Endothelial cell (in vitro differentiated cells): ENCODE measurements at places on chromosomes 5 and 9. TPM values are rescaled to one million over a fixed set of nuclear protein-coding genes. Genes with fewer than 3 reads are reported as not detected.

- no peak for DNase-seq
These were observed 30.0 kb downstream of the PLPP7 start for GRCh38 chr9:131319486-131319885.

GRCh38 chr9:110072597-110073355 is 135.2 kb downstream of the C9orf152 start:
- no peak for DNase-seq

DNA sequence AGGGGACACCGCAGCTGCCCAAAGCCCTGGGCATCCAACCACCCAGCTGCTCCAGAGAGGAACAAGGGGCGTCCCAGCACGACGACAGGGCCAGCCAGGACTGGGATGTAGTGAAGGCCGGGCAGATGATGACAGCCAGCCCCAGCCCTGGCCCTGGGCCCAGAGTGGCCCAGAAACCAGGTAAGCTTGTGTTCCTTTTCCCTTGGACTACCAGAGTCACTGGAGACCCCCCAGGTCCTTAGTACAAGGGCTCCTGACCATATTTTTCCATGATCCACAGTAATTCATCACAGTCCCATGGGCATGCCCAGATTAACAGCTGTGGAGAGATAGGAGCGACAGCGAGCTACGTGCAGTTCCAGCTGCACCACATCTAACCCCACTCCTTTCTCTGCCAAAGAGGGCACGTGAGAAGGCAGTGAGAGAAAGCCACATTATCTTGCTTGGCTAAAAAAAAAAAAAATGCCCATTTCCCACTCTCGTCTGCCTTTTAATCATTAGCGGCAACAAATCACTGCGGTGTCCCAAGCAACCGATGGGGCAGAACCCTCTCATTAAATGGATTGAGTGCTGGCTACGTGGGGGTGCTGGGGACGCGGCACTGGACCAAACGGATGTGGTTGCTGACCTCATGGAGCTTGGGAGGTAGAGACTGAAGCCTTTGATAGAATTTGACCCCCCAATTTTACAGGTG is 21.7 kb upstream of the SYNPO start:
- DNase-seq, result no peak

GRCh38 chr5:173823721-173824567 is 64.2 kb upstream of the CPEB4 start:
- DNase-seq, result no peak

DNA sequence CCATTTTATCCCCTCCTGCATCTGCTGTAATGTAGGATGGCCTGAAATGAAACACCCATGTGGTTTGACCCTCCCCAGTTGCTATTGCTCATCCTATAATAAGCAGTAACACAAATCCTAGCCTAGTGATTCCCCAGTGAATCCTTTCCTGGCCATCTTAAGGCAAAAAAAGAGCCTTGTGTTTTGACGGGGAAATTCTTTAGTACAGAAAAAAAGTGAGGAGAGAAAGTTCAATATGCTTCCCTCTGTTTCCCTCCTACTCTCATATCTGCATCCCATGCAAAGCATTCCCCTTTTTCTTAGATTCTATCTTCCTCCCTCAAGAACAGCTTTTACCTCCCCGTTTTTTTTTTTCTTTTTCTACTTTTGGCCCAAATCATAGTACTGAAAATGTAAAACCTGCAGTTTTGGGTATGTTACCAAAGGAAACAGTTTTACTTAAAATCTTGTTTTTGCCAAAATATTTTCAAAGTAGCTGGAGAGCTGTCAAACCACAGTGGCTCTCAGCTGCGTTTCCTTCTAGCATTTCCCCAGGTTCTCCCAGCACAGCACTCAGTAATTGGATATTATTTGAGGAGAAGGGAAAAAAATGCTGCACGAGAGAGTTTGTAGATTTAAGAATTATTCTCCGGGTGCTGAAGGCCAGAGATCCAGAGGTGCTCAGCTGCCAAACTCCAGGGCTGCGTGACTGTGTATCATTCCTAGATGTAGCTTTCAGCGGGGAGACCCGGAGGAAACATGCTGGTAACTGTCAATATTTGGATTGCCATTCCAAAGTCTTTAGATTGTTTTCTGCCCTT is 321.4 kb downstream of the NPR3 start:
- no peak for DNase-seq

GRCh38 chr9:18129809-18130334 is 344.1 kb upstream of the ADAMTSL1 start:
- no peak for DNase-seq

DNA sequence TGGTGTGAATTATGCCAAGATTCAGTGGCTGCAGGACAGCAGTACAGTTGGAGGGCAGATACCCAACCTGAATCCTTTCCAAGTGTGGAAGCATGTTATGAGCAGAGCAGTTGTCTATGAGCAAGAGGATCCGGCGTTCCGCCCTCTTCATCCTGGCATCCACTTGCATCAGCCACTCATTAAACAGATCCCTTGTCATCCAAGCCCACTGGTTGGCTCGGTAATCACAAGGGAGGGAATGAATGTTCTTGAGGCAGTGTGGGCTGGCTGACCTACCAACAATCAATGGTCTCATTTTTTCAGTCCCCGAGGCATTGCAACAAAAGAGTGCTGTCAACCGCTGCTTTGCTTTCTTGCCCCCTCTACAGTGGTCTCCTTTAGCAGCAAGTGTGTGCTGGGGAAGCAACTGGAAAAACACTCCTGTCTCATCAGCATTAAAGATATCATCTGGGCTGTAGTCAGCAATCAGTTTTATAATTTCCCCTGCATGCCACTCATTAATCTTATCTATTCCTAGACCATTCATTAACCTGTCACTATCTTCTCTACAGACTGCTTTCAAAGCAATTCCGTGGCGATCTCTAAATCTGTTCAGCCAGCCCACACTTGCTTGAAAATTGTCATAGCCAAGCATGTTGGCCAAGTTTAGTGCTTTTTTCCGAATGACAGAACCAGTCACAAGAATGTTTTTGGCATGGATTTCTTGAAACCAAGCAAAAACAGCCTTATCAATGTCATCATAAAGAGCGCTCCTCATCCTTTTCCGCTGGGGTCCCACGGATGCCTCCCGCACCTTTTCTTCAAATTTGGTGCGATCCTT is 4.9 kb downstream of the TIGD6 start:
- DNase-seq, result no peak

GRCh38 chr5:108278285-108279240 is 103.3 kb downstream of the FBXL17 start:
- no peak for DNase-seq

DNA sequence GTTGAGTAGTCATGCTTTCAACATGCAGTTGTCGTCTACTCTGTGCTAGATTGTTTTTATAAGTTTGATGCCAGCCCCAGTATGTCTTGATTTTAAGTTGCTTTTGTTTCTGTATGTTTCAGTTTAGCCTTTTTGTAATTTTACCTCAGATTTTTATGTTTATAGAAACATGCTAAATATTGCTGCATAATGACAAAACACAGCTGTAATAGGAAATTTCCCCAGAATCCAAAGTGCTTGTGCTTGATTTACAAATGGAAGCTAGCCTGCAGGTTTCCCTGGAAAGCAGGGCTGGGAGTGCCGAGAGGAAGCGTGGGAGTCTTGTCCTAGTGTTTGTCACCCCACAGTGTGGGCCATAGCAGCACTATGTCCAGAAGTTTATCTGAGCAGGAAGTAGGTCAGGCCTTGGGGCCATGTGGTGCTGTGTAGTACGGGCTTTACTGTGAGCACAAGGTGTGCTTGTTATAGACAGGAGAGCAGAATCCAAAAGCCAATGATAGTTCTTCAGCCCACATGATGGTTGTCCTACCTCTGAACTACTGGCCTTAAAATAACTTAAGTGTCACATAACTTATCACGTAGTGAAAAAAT is 100.0 kb upstream of the NREP start:
- no peak for DNase-seq

GRCh38 chr9:137556069-137556838 is 4.6 kb downstream of the MRPL41 start:
- DNase-seq, result no peak

GRCh38 chr5:138875552-138875875 is 379 bp upstream of the LRRTM2 start:
- DNase-seq, result no peak

DNA sequence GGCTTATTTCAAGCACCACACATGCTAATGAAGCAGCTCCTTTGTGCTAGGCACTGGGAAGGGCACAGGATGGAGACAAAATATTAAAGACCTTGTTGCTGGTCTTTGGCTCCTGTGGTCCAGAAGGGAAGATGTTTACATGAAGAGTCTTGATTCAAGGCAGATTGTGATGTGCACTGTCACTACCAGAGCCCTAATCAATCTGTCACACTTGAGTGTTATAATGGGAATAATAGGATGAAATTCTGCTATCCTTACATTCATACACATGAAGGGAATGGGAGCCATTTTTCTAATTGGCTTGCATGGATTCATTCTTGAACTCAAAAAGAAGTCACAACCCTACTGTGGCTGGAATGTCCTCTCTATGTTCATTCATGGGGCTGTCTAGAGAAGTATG is 203.0 kb downstream of the SEC61B start:
- no peak for DNase-seq

DNA sequence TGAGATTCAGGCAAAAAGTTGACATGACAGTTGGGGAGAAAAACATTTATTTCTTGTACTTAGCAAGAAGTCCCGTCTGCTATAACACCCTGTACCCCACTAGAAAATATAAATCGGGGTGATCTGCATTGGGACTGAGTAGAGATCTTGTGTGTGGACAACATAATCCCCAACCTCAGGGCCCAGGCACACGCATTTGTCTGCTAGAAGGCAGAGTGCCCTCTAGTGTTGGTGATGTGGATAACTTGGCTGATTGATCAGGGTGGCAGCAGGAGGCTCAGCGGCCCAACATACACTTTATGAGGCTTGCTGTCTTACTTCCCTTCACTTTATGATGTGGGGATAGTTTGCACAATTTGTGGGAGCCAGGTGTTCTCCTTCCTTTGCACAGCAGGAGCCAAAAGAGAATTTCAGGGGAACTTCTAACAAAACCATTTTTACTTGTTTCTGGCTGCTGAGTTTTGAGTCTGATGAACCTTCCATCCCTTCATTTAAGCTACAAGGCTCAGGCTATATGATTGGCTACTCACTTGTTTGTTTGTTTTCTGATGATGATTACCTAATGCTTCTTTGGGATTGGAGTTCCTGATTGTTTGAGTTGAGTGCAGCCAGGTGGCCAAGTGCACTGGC is 263.2 kb downstream of the DMAC1 start:
- DNase-seq, result peak; percentile 52

GRCh38 chr5:105639511-105639910 is 2031.2 kb downstream of the EFNA5 start:
- DNase-seq, result no peak

DNA sequence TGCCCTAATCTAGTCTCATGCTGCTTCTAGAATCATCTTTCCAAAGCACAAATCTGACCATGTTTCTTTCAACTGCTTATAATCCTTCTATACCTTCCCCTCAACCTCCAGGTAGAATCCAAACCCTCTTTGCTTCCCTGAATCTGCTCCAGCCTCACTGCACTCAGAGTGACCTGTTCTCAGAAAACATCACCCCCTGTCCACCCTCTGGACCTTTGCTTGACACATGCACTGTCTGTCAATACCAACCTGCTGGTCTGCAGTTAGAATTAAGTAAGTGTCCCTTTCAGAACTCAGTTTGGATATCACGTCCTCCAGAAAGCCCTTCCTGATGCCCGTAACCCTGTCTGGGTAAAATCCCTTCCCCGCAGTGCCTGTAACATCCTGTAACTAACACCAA is 63.1 kb downstream of the SH3TC2 start:
- no peak for DNase-seq

DNA sequence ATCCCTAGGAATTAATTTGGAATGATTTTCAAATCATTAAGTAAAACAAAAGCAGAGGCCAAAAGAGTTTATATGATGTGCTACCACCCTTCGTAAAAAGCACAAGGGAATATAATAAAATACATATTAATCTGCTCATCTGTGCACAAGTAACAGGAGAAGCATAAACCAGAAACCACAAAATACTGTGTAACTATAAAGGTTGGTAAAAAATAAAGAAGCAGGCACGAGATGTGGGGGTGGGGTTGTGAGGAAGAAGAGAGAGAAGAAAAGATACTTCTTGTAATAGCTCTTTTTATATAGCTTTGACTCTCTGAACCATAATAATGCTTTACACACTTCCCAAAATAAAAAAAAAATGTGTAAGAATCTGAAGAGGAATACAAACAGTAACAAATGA is 214.9 kb upstream of the EFNA5 start:
- DNase-seq, result no peak

DNA sequence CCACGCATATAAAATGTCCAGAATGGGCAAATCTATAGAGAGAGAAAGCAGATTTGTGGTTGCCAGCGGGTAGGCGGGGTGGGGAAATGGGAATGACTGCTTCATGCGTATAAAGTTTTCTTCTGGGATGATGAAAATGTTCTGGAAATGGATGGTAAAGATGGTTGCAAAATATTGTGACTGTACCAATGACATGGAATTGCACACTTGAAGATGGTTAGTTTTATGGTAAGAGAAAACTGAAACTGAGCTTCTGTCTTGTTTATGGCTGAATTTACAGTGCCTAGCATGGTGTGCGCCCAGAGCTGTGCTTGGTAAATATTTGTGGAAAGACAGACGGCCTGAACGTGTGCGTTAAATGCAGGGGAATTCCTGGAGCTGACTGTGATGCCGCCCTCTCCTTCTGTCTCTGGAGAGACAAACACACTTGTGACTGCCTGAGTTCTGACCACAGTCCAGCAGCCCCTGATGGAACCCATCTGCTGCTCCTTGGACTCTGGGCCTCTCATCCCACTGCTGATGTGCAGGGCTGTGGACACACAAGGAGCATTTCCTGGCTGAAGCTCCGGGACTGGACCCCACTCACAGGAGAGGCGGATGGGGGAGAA is 8.6 kb upstream of the PTGES start:
- no peak for DNase-seq

- no peak for DNase-seq
These were observed 11.3 kb upstream of the IL6ST start for GRCh38 chr5:56006094-56006493.

DNA sequence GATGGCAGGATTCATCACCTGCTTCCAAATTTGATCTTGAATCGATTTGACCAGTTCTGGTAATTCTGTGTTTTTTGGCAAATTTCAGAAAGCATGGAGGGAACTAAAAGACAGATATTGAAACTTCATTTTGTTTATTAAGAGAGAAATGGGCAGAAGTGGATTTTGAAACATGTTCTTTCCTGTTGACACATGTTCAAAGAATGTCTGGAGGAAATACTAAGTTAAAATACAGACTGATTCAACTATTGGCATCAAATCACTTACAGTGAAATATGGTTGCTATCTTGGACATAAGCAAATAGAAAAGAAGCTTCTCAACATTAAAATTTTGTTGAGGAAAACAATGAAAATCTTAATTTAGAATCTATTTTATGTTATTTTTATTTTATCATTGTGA is 19.3 kb upstream of the GZMK start:
- DNase-seq, result no peak

DNA sequence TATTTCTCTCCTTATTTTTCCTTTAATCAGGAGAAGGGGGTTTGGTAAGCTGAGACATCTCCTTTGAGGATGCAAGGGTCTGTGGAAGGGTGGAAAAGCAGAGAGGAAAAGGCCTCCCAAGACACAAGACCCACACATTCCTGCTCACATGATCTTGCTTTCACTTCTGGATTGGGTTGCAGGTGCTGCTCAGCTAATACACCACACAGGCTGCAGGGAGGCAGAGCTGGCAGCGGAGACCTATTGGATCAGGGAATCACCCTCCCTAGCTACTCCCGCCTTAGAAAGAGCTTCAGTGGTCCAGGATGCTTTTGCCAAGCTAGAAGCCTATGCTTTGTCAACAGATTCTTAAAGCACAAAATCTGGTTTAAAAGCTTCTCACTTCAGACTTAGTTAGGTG is 87.6 kb upstream of the IL33 start:
- DNase-seq, result no peak

GRIA1 gene
- total RNA-seq, result 21.9 TPM

CNTNAP3B gene
- 4.1 TPM for total RNA-seq

MTX3 gene
- total RNA-seq, result 13.1 TPM

TEX48 gene
- not detected for total RNA-seq

PCDHA6 gene
- total RNA-seq, result 2.3 TPM

SHOC1 gene
- total RNA-seq, result not detected
